ENCODE measurements at places on chromosomes 16 and 17.

GRCh38 chr16:78892951-78893733 is 707.4 kb downstream of the MAF start:
- no peak for DNase-seq

GRCh38 chr17:73198201-73198929 is 5.5 kb downstream of the COG1 start:
- no peak for DNase-seq

- no peak for DNase-seq
Observed at GRCh38 chr17:16908273-16908672, 63.6 kb downstream of the TNFRSF13B start.

GRCh38 chr16:53966821-53967571 is 263.0 kb downstream of the FTO start:
- no peak for DNase-seq

- DNase-seq = no peak
Observed at GRCh38 chr17:1736348-1737281, 6.1 kb upstream of the SERPINF2 start.

GRCh38 chr16:67529582-67530012 is 968 bp downstream of the RIPOR1 start:
- no peak for DNase-seq

- DNase-seq = no peak
Observed at GRCh38 chr17:57562184-57562698, 182.9 kb downstream of the CCDC182 start.

- DNase-seq = no peak
Observed at GRCh38 chr16:28886945-28887344, 8.7 kb downstream of the ATP2A1 start.

DNA sequence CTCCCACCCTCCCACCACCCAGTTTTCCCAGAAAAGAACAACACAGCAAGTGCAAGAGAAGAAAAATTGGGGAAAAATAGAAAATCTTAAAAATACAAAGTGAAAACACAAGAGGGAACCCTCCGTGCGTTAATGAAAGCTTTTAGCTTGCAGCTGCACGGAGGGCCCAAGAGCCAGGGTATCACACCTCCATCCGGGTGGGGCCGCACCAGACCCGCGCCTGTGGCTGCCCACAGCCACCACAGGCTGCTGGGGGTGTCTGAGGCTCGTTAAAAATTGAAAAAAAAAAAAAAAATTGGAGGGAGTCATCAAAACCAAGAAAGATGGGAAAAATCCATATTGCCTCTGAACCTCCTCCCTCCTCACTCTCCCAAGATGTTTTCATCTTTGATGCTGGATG is 18.6 kb downstream of the ENGASE start:
- DNase-seq = no peak

DNA sequence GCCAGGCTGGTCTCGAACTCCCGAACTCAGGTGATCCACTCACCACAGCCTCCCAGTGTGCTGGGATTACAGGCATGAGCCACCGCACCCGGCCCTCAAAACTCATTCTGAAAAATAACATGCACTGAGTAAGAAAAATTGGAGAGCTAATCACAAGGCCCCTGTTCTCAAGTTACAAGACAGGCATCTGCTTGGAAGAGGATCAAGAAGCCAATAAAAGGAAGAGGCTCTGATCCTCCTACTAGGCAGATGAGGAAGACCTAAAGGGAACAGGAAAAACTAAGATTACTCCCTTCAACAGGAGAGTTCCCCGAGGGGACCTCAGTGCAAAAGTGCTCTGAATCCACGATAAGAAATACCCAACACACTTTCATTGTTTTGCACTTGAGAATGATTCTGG is 18.4 kb downstream of the BLMH start:
- DNase-seq = no peak

DNA sequence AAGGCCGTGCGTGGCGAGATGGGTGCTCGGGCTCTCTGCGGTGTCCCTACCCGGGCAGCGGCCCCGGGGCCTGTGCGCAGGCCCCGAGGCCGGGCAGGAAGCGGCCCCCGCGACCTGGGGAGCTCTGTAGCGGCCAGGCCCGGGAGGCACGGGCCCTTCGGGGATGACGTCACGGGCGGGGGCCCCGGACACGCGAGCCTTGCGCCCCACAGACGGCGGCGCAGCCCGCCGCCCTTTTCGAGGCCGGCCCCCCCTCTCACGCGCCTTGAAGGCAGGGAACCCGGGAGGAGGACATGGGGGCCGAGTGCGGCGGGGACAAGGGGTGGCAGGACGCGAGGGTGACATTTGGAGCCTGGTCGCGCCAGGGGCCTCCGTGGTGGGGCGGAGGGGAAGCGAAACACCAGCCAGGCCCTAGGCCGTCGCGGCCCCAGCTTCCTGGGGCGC is 1.1 kb downstream of the RAI1 start:
- DNase-seq = no peak

GRCh38 chr16:85234310-85235204 is 122.3 kb upstream of the CIBAR2 start:
- DNase-seq = no peak

DNA sequence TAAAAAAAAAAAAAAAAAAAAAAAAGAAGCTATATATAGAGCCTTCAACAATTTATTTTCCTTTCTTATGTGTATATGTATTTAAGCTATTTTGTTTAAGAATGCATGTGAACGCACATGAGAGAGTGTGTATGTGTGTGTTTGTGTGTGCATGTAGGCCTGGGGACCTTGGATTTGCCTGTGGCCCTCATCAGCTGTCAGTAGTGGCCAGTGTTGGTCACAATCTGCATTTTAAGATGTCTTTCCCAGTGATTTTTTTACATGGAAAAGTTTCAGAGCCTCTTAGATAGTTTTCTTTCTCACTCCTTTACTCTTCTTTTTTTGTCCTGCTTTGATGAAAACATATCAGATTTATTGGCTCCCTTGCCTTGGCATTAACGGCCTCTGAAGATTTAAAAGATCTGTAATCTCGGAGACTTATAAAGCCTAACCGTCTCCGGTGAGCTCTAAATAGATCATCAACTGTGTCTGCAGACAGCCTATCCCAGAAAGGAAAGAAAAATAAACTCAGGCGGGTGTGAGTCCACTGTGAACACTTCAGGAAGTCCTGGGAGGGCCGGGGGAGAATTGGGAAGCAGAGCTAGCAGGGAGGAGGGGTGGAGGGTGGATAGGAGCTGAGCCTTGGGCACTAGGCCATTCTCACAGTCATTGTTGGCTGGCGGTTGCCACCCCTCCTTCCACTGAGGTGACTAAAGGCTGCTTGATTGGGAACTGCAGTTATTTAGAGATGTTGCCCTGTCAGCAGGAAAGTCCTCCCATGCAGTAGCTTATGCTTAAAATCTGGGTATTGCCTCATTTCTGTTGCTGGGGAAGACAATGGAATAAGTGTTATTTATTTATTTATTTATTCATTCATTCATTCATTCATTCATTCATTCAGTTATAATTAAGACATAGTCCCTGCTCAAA is 86.8 kb downstream of the WWP2 start:
- no peak for DNase-seq

- DNase-seq = no peak
Observed at GRCh38 chr16:3643095-3643730, 11.3 kb upstream of the DNASE1 start.

GRCh38 chr17:75115555-75115954 is 5.8 kb downstream of the ARMC7 start:
- no peak for DNase-seq

GRCh38 chr17:74307984-74308773 is 17.8 kb upstream of the KIF19 start:
- no peak for DNase-seq

GRCh38 chr16:4489030-4489429 is 12.8 kb downstream of the HMOX2 start:
- DNase-seq = no peak

- no peak for DNase-seq
Observed at GRCh38 chr17:27560668-27561067, 70.3 kb upstream of the LGALS9 start.

DNA sequence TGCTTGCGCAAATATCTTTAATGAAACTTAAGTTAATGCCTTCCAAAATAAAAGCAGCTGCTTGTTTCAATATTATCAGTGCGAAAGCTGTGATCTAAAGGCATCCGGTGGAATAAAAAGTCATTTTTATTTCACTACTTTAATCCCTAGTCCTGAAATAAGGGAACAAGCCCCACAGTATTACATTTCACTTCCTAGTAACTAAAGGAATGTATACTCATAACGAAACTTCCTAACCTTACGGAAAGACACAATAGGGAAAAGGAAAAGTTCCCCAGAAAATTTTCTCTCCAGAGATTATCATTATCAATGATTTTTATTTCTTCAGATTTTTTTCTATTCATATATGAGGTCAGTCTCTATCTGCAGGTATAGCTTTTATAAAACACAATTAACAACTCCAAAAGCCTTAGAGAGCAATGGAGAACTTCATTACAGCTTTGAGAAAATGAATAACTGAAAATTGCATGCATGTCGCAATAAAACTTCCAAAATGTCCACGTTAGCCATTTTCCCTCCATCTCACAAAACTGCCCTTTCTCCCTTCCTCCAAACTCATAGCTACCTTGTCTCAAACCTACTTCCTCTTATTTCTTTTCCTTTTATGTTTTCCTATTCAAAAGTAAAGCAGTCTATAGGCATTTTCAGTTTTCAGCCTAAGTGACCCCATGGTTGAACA is 154.3 kb upstream of the MED13 start:
- no peak for DNase-seq

DNA sequence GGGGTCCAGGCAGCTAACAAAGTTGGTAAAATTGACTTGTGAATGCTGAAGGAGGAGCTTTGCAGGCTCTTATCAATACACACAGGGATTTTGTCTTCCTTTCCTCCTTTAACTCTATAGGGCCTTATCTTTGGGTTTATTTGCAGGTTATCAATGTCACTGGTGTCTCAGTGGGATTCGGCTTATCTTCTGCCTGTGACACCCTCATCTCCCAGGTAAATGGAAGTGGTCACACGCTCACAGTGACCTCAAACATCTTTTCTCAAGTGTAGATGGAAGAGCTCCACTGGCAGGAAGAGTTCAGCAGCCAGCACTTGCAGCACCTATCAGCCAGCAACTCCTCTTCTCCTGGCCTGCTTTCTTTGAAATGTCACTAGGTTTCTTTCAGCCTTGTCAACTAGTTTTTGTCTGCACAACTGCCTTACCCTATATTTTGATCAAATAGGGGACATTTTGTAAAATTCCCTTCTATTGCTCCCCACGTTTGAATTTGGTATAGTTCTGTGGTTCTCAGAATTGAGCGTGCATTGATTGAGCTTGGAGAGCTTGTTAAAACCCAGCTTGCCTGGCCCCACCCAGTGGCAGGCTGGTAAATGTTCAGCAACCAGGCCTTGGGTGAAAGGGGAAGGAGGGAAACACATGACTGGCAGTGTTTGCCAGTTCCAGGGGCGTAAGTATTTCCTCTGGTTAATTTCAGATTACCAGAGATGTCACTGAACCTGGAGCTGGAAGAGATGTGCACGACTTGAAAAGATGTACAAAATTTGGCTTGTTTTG is 12.8 kb downstream of the SLC47A1 start:
- DNase-seq = no peak

DNA sequence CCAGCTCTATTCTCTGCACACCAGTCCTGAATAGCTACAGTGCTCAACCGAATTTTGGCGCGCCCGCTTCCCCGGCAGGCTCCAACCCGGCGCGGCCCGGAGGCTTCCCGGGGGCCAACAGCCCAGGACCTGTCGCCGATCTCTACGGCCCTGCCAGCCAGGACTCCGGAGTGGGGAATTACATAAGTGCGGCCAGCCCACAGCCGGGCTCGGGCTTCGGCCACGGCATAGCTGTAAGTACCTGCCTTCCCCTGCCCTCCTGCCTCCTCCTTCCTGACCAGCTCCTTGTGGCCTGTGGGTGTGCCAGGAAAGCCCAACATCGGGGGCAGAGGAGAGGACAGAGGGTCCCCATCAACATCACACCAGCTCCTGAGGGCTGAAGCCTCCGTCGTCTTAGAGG is 70.2 kb downstream of the CCDC182 start:
- DNase-seq = no peak

DNA sequence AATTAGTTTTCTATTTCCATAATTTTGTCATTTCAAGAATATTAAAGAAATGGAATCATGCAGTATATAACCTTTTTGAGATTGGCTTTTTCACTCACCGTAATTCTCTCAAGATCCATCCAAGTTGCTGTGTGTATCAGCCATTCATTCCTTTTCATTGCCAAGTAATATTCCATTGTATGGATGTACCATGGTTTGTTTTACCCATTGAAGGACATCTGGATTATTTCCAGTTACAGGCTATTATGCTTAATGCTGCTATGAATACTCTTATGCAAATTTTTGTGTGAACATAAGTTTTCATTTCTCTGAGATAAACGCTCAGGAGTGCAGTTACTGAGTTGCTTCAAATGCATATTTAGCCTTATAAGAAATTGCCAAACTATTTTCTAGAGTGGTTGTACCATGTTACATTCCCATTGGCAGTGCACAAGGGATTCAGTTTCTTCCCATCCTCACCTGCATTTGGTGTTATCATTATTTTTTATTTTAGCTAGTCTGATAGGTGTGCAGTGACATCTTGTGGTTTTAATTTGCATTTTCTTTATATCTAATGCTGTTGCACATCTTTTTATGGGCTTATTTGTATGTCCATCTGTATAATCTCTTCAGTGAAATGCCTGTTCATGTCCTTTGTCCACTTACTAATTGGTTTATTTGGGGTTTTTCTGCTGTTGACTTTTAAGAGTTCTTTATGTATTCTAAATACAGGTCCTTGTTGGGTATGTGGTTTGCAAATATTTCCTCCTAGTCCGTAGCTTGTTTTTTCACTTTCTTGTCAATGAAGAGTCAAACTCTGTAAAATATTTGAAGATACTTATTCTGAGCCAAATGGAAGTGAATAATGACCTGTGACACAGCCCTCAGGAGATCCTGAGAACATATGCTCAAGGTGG is 32.7 kb downstream of the BMERB1 start:
- DNase-seq = no peak

GRCh38 chr17:27559506-27560481 is 71.2 kb upstream of the LGALS9 start:
- DNase-seq = no peak
